ENCODE measurements at places on chromosomes 16 and 17.
A peak's percentile ranks its signal among the peaks of the same experiment; 100 is the strongest.

DNA sequence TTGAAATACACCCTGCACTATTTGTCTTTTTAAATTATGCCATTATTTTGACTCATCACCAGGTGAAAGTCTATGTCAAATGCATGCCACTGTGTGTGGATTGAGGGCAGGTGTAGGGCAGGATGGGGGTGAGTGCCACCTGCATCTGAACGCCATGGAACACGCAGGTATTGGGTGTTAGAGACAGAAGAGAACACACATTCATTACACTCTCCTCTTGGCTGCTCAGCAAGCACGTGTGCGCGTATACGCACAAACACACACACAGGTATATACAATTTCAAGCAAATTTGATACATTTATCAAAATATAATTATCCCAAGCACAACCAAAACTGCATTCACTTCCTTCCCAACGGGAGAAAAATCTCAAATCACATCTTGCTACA, 268.9 kb downstream of the NTN1 start:
- no peak for DNase-seq

- DNase-seq, result no peak
Observed at GRCh38 chr16:74275031-74275636, 21.5 kb upstream of the PSMD7 start.

- no peak for DNase-seq
Observed at GRCh38 chr16:70661918-70662641, 15.7 kb downstream of the IL34 start.

- no peak for DNase-seq
Observed at GRCh38 chr17:66755101-66755943, 79.6 kb upstream of the CACNG5 start.

DNA sequence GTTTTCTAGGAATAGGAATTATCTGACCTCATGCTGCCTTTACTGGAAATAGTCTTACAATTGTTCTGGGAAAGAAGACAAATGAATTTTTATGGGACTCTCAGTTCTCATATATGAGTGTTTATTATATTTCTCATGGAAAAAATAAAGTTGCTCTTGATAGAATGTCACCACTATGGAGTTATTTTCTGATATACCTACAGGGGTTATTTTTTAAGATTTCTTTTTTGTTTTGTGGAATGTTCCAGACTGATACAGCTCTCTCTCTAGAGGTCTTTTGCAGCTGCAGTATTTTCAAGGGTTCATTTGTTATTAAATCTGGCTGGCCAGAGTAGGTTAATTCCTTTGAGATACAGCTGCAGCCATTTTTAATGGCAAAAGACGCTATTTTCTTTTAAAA, 100.7 kb downstream of the ABCA8 start:
- DNase-seq, result no peak

DNA sequence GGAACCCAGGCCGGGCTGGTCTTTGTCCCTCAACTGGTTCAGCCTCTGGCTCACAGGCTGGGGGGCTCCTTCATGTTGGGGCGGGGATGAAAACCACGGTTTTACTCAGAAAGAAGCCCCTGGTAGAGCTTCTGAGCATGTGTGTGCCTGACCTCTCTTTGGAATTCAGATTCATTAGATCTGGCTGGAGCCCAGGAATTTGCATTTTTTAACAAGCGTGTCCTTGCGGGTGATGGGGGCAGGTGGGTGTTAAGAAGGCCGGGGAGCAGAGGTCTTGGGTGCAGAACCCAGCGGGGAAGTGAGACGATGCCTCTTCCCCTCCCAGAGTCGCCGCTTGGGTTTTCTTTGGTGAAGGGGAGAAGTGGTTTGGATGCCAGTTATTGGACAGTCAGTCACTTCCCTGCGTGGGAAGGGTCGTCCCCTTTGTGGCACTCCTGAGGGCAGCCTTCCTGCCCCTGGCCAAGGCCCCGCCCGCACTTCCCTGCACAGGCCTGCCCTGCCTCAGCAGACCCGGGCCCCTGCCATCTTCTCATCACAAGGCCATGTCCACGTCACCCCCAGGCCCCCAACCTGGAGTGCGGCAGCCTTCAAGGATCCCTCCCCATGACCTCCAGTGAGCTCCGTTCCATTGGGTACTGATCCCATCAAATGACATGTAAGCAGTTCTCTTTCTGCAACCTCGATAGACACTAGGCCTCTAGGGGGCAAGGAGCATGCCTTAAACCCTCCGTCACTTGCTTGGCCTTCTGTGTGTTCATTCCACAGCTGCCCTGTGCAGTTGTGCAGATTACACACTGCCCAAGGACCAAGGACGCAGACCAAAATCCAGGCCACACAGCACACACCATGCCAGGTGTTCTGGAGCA, 177.7 kb upstream of the CIBAR2 start:
- DNase-seq, result no peak

- no peak for DNase-seq
Observed at GRCh38 chr17:12229335-12229734, 208.7 kb downstream of the MAP2K4 start.

GRCh38 chr16:63244631-63245030, 1208.4 kb upstream of the CDH8 start:
- DNase-seq, result no peak

DNA sequence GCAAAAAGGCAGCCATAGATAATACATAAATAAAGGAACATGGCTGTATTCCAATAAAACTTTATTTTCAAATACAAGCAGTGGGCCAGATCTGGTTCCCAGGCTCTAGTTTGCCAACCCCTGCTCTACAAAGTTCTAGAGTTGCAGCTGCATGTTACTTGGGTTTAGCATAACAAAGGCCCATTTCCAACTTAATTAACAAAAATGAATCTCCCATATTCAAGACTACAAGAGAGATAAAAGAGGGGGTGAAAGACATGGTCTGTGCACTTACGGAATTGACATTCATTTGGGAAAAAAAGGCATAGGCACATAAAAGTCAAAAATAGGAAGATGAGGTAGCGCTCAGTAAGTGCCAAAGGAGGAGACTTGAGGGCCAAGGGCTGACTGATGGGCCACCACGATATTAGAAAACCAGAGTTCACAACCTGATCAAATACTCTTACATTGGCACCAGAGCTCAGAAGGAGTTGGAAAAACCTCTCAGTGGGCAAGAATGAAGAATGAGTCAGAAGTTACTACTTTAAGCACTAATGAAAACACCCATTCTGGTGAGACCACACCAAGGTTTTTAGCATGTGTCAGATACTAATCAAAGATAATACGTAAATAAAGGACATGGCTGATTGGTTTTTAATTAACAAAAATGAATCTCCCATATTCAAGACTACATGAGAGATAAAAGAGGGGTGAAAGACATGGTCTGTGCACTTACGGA, 164.0 kb downstream of the VPS53 start:
- no peak for DNase-seq

GRCh38 chr17:193841-194806, 12.7 kb upstream of the DOC2B start:
- no peak for DNase-seq

DNA sequence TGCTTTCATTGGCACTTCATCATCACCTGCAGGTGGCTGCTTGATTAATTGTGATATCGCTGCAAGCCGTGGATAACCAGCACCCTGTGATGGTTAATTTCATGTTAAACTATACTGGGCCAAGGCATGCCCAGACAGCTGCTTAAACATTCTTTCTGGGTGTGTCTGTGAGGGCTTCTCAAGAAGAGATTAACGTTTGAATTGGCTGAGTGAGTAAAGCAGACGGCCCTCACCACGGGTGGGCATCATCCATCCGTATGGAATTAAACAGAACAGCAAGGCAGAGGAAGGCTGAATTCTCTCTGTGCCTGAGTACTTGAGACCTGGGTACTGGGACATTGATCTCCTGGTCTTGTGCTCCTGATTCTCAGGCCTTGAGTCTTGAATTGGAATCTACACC, 7.1 kb upstream of the ZNF213 start:
- no peak for DNase-seq

DNA sequence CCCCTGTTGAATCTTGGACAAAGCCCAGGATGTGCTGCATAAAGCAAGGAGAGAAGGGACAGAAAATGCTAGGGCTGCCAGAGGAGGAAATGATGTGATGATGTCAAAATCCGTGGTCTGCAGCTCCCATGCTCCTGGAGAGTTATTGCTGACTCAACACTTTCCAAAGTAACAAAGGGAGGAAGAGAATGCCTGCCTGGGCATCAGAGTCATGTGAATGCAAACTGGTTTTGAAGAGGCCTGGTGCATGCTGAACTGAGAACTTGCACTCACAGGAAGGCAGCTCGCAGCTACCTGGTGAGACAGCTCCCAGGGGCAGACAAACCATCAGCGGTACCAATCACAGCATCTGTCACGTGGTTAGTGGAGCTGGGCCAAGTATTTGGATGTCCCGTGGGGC, 2.8 kb downstream of the MARVELD3 start:
- no peak for DNase-seq

- DNase-seq, result no peak
Observed at GRCh38 chr16:68091380-68092261, 6.5 kb downstream of the NFATC3 start.

GRCh38 chr17:50317121-50317520, 28.8 kb upstream of the XYLT2 start:
- DNase-seq, result no peak

GRCh38 chr16:17296431-17296830, 174.3 kb downstream of the XYLT1 start:
- no peak for DNase-seq

DNA sequence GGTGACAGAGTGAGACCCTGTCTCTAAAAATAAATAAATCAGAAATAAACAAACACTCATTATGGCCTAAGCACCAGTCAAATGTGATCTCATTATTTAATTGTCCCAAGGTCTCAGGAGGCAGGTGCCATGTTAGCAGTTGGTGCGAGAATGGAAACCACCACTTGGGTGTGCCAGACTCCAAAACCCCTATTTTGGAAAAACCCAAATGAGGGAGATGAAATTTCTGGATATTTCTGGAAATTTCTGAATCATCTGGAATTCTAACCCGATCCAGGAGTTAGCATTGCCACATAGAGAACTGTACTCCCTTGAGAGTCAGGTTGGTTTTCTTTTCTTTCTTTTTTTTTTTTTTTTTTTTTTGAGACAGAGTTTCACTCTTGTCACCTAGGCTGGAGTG, 264.0 kb downstream of the XYLT1 start:
- no peak for DNase-seq

DNA sequence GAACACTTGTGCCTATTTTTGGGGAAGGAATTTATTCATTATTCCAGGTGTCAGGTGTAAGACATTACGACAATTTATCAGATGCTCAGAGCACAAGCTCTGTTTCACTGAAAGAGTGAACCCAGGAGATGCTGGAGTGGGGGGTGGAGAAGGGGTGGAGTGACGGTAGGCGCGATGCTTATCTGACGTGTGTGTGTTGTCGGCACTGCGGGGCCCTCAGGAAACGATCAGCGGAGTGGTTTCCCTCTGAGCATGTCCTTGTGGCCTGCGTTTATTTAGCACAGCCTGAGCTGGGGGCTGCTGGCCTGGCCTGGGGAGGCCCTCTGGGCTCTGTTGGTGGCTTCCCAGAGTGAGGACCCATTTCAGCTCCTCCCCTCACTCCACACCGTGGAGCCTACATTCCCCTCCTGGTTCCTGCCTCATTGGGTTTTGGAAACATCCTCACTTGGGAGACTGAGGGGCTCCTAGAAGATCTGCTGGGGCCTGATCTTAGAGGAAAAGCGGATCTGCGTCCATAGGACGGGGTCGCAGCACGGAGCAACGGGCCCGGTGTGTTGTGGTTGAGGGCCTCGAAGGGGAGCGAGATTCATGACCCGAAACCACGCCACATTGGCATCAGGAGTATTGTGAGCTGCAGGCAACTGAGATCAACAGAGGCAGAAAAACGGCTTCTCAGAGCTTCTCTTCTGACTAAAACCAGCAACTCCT, 19.0 kb upstream of the GNG13 start:
- no peak for DNase-seq

GRCh38 chr17:35969558-35970380, 11.5 kb downstream of the CCL16 start:
- DNase-seq, result peak; percentile 53

DNA sequence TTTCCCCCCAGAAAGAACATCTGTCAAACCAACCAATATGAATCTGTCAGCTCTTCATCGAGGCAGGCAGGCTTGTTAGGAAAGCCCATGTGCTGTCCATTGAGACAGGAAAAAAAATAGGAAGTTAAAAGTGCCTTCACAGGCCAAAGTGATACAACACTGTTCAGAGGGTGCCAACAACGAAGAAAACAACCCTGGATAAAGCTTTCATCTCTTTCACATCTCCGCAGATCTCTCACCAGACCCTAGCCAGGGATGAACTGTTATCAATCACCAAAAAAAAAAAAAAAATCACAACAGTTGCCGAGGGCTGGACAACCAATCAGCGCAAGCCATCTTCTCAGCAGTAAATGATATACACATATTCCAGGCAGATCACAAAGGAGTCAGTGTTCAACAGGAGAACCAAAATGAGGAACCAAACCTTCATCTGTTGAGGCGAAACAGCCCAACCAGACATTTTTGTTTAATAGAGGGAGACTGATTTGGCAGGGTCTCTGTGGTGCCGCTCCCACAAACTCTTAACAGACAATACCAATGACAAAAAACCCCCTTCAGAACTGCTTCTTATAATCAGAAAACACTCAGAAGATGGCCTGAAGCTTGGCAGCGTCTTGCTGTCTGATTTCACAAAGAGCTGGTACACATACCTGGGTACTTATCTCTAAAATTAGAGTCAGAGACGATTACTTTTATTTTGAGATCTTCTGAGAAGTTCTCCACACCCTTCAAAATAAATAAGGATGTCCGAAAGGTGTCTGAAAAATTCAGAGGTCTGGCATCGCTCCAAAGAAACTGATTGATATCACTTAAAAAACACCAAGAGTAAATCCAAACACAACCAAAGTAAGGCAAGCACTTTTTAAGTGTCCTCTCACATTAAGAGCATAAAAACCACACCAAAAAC, 1.8 kb downstream of the MAP3K14 start:
- no peak for DNase-seq

GRCh38 chr17:45364531-45365390, 47.9 kb upstream of the MAP3K14 start:
- peak; percentile 30 for DNase-seq

DNA sequence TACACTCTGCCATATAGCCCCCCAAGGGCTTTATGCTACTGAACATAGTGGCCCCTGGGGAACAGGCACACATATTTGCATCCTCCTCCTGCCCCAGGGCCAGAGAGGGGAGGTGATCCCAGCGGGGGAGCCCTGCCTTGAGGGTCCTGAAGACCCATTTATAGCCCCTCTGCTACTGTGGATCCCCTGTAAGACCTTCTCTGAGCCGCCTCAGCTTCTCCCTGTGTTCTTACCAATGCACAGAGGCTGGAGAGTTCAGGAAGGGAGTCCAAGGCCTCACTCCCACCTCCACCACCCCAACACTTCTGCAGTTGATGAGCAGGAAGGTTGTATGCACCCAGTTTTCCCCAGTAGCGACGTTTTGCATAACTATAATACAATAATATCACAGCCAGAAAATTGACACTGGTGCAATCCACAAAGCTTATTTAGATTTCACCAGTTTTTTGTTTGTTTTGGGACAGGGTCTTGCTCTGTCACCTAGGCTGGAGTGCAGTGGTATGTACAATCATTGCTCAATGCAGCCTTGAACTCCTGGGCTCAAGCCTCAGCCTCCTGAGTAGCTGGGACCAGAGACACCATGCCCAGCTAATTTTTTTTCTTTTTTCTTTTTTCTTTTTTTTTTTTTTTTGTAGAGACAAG, 1.3 kb upstream of the FAM83G start:
- no peak for DNase-seq
